ENCODE measurements at places on chromosomes 1 and 21.

DNA sequence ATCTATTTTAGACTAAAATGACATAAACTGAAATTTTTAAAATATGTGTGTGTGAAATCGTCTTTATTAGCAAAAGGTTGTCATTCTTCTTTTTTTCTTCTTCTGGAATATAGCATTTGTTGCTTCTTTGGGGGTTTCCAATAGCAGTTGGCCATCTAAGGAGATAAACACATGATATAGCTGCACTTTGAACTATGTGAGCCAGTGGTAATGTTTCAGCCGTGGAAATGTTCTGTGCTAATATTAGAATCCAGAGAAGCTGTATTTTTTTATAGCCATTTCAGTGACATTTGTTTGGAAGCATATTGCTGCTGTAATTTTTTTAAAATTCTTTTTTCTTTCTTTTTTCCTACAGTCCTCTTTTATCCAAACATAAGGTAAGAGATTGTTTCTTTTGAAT is 75.1 kb downstream of the CNST start:
- no peak for DNase-seq

DNA sequence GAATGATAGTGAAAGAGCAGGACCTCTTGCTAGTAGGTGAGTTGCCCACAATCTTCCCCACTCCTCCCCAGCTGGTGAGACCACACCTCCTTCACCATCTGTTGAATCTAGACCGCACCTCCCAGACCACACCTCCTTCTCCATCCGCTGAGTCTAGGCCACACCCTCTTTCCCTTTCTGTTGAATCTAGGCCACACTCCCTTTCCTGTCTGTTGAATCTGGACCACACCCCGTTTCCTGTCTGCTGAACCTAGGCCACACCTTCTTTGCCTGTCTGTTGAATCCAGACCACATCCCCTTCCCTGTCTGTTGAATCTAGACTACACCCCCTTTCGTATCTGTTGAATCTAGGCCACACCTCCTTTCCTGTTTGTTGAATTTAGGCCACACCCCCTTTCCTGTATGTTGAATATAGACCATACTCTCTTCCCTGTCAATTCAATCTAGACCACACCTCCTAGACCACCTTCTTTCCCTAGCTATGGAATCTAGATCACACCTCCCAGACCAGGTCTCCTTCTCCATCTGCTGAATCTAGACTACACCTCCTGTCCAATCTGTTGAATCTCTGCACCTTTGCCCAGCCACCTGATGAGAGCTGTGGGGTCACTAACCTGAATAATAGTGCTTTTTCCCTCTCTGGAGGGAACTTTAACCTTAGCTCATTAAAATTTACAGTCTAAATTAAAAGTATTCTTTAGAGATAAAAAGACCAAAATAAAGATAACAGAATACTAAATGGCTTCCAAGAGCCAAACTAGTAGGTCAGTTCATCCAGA is 116.3 kb downstream of the DAB1 start:
- DNase-seq = no peak

- DNase-seq = no peak
Measured at GRCh38 chr21:14752345-14752909, 206.3 kb upstream of the SAMSN1 start.

GRCh38 chr21:25080661-25081060 is 526.6 kb downstream of the MRPL39 start:
- DNase-seq = no peak

GRCh38 chr1:43563876-43564539 is 33.3 kb downstream of the PTPRF start:
- DNase-seq = no peak

DNA sequence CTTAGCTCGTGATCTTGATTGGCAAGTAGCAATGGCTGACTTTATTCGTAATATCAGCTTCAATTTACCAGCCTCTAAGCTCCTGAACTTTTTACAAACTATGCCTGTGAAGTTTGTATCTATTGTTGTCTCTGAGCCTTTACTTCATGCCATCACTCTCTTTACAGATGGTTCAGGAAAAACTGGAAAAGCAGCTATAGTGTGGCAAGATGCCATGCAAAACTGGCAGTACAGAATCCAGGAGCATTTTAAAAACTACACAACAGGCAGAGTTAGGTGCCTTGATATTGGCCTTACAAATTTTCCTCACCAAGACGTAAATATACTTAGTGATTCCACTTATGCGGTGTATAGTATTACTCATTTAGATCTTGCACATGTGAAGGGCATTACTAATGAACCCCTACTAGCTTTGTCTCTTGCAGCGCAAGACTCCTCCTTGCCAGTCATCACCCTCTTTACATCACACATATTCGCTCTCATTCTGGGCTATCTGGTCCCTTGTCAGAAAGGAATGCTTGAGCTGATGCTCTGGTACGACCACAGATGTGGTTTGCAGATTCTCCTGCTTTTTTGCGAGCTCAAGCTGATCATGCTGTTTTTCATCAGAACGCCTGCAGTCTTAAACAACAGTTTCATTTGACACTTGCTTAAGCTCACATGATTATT is 36.3 kb downstream of the CLCA1 start:
- DNase-seq = no peak

- DNase-seq = no peak
Measured at GRCh38 chr1:60343736-60344135, 270.2 kb upstream of the C1orf87 start.

GRCh38 chr1:225572422-225572821 is 80.5 kb downstream of the ENAH start:
- DNase-seq = no peak

DNA sequence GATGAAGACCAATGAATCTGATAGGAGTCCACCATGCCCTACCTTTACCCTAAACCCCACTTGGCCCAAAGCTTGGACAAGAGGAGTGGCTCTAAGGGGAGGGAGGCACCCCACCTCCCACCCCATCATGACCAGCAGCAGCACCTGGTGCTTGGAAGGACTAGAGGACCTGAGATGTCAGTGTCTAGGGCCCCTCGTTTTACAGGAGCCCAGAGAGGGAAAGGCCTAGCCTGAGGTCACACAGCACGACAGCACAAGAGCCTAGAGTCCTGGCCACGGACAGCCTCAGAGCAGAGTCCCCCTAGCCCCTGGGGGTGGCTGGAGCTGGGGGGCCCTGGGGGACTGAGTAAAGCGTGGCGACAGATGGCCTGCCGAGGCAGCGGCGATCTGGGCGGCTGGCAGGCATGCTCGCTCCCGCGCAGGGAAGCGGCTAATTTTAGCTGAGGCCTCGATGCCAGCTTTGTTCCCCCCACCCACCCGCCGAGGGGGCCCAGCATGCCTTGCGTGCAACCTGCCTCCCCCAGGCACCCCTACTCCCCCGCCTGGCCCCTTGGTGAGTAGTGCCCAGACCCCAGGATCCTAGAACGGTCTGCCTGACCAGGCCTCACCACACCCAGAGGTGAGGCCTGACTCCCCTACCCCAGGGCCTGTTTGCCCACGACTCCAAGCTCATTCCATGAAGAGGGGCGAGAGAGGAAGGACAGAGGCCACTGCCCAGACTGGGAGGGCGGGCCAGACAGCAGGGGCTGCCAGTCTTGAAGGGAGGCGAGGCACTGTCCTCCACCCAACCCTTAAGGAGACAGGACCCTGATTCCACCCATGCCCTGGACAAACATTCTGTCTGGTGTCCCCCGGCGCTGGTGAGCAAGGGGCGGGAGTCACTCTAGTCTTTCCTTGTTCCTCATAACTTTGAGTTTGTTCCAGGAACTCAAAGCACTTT is 39.0 kb downstream of the AHDC1 start:
- no peak for DNase-seq

GRCh38 chr21:28959367-28960099 is 33.1 kb downstream of the LTN1 start:
- DNase-seq = no peak

GRCh38 chr21:28235169-28235895 is 757.3 kb downstream of the LTN1 start:
- no peak for DNase-seq

DNA sequence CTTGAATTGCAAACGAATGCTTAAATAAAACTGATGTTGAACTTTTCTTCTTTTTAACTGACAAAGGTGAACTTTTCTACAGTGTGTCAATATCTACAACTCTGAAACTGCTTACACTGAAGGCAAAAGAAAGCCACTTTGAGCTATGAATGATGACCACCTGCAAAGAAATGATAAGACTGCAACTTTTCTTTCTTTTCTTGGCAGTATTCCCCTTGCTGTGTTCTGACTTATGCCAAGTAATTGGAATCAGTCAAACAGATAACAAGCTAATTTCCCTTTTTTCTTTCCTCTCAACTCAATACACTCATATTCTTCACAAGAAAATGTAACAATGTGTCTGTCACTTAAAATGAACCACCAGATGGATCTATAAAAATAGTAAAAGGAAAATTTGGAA is 588.1 kb upstream of the BRINP3 start:
- DNase-seq = no peak

GRCh38 chr1:21121764-21122471 is 54.8 kb downstream of the EIF4G3 start:
- DNase-seq = no peak

DNA sequence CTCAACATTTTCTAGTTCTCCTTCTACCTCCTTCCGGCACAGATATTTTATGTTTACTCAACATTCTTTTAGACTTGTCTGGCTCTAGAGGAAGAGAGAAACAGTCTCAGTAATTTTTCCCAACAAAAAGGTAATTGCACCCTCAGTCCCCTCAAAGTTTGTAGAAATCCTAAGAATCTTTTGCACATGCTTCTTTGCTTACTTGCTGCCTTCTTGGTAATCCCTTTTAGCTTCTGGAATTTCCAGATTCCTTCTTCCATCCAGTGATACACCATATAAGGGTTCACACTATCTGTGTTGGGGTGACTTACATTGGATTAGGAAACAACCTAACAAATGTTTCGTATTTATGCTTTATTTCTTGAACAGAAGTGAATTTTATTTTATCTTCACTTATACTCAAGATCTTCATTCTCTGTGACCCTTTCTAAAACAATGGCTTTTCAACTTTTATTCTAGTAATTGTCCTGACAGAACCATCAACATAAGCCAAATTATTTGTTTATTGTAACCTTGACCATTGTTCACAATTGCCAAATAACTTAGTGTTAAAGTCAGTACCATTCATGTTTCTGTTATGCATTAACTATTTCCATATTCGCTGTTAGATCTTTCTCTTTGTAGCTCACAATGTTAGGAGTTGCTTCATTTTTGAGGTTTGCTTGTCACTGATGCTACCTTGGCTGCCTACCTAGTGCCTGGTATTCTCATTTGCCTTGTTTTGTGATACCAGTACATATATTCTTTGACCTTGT is 238.1 kb downstream of the HMCN1 start:
- no peak for DNase-seq

DNA sequence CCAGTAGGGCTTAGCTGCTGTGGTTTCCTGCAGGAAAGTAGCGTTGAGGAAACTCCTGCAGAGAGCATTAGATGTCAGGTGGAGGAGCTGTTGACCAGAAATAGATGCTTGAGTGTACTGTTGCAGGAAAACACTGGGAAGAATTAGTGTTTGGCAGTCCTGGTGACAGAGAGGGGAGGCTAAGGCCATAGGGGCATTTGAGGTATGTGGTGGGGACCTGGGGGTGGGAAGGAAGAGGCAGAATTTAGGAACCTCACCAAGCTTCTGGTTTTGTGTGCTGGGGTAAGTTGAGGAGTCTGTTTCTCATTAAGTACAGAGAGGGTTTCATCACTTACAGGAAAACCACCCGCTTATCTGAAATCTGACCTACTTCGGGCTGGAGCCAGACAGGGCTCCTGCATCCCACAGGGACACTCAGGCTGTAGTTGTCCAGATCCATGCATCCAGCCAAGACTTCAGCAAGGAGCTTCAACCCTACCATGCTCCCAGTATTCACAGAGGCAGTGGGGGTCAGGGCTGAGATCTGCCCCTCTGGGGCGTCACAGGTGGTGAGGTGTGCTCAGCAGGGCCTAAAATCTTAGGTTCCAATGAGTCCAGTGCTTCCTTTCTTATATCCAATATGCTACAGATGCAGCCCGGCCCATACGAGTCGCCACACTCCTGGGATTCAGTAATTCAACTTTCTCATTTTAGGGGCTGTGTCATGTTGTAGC is 15.1 kb downstream of the SH2D2A start:
- no peak for DNase-seq
